ENCODE measurements at places on chromosomes 11 and 22.

GRCh38 chr22:41305646-41306045 lies 4.3 kb downstream of the ZC3H7B start:
- no peak for DNase-seq

- peak; percentile 48 for DNase-seq
Measured at GRCh38 chr22:43377896-43378704, 33.7 kb upstream of the MPPED1 start.

- no peak for DNase-seq
Measured at GRCh38 chr11:27509908-27510307, 3.3 kb upstream of the LIN7C start.

GRCh38 chr22:44112191-44112590 lies 68.5 kb upstream of the PARVG start:
- DNase-seq: no peak

DNA sequence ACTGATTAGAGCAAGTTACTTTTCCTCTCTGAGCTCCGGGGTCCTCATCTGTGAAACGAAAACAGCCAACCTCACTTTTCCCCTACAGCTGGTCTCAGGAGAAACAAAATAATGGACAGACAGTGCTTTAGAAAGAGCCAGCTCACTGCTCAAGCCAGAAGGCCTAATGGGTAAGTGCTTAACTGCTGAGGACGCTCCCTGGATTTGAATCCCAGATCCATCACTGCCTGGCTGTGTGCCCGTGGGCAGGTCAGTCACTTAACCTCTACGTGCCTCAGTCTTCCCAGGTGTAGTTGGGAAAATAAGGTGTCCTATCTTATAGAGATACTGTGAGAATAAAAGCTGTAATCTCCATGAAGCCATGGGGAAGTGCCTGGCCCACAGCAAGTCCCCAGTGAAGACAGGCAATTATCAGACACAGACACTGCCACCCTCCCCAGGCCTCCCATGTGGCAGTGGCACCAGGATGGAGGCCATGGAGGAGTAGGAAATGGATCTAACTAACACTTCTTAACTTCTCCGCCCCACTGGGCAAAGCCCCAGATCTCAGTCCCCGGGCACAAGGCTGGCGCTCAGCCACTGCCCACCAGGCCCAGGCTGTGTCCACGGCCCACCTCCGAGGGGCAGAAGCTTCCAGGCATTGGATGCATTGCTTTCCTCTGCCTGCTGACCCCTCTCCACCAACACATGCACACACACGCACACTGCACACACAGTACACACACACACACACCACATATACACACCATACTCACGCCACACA lies 9.2 kb downstream of the TP53I11 start:
- DNase-seq: no peak

GRCh38 chr22:44037519-44038375 lies 13.6 kb downstream of the PARVB start:
- no peak for DNase-seq

DNA sequence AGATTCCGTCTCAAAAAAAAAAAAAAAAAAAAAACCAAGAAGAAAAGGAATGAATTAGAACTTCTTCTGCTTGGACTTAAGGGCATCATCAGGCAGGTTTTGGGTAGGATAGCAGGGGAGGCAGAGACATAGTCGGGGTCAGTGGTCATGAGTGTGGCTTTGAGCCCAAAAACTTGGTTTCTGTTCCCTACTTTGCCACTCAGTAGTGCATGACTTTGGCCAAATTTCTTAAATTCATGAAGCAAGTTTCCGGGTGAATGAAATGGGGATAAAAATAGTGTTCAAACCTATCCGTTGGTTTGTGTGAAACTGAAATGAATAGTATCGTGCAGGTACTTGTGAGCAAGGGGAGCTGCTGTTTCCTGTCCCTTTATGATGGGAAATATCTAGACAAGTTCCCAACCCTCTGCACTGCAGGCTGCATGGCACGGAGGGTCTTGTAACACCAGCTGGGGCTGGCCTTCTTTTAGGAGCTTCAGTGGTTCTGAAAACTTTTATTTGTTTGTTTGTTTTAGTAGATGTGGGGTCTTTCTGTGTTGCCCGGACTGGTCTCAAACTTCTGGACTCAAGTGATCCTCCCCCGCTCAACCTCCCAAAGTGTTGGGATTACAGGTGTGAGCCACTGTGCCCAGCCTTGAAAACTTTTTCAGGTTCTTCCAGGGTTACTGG lies 18.4 kb downstream of the NEAT1 start:
- DNase-seq: peak; percentile 22

DNA sequence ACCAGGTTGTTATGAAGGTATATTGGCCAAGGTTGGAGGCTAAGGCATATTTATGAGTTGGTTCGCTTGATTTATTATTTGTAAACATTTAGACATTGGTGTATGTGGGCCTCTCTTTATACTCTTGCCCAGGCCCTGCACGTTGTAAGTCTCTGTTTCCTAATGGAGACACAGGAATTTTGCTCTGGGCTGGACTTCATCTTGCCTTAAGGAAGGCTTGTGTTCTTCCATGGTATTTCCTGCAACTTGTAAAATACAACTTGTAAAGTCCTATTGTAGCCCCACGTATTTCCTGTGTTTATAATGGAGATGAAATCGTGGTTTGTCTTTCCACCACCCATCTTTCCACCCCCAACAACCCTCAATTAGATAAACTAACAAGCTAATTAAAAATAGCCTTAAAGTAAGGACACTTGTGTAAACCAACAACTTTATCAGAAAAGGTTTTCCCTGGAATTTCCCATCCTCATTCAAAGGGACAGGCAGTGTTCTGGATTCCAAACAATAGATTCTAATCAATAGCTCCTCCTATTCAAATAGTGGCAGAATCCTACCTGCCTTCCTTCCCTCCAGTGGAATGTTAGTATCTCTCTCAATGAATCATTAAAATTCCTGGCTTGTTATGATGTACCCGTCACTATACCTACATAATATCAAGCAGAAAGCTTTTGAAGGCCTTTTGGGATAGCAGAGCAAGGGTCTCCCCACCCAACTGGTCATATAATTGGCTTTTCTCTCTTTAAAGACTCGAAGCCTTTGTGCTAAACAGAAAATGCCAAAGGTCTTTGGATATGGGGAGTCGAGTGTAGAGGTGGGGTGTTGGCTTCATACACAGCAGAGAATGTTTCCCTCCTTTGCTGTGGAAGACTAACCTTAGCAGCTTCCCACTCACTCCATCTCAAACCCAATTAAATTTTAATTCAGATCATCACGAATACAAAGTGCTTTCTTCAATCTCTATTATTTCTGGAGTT lies 77.1 kb downstream of the UBASH3B start:
- no peak for DNase-seq

GRCh38 chr11:538431-539051 lies 1.2 kb downstream of the LRRC56 start:
- DNase-seq: no peak

GRCh38 chr11:81222491-81222890 lies 1511.2 kb downstream of the FAM181B start:
- no peak for DNase-seq

- DNase-seq: no peak
Measured at GRCh38 chr11:17651061-17651460, 68.3 kb upstream of the MYOD1 start.

DNA sequence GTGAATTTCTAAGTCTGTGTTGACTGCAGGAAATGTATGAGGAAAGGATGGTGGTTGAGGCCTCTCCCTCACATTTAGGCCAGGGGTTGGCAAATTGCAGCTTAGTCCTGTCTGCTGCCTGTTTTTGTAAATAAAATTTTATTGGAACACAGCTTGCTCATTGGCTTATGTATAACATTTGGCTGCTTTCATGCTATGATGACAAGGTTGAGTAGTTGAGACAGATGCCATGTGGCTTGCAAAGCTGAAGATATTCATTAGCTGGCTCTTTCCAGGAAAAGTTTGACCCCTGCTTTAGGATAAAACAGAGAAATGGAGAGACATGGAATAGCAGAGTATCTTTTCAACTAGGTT lies 46.2 kb downstream of the BCR start:
- DNase-seq: no peak

- DNase-seq: peak; percentile 83
Measured at GRCh38 chr22:50326956-50327710, at the start of gene DENND6B. TSS of gene DENND6B (minus strand) at chr22:50327012. CDS start at chr22:50326988, 24 bp downstream.

GRCh38 chr11:3707176-3707575 lies 36.0 kb upstream of the CHRNA10 start:
- no peak for DNase-seq

GRCh38 chr11:118918128-118918685 lies 7.5 kb downstream of the BCL9L start:
- DNase-seq: peak; percentile 94

GRCh38 chr22:32603651-32604540 lies 129.3 kb downstream of the FBXO7 start:
- DNase-seq: no peak

GRCh38 chr11:13775471-13775870 lies 107.0 kb downstream of the FAR1 start:
- DNase-seq: no peak

GRCh38 chr11:3962406-3962840 lies 107.0 kb downstream of the STIM1 start:
- no peak for DNase-seq

- DNase-seq: peak; percentile 44
Measured at GRCh38 chr22:23836281-23836680, 2.5 kb downstream of the DERL3 start.

DNA sequence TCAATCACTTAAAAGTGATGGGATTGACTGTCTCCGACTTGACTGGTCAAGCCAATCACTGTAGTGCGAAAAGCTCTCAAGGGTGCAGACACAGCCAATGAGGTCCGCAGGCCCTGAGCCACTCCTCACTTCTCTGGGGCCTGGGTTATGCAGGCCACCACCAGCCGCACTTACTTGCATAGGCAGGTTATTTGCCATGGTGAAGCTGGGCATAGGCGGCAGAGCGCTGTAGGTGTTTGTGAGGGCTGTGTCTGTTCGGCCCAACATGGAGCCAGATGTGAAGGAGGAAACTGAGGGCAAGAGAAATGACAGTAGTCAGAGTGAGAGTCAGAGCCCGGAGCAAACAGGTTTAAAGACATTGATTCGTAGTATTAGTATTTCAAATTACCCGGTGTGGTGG lies 17.9 kb downstream of the PAX6 start:
- DNase-seq: no peak

GRCh38 chr11:123892031-123892430 lies 6.6 kb upstream of the TMEM225 start:
- DNase-seq: no peak

All from right lobe of liver (tissue), 6 donors.